ENCODE measurements at places on chromosomes 12 and 14. TPM values are rescaled to one million over a fixed set of nuclear protein-coding genes. Genes with fewer than 3 reads are reported as not detected.

The PROX2 gene
- total RNA-seq: 0.11 TPM

The TAS2R9 gene
- total RNA-seq: not detected

The MYF6 gene
- not detected for total RNA-seq

The BEST3 gene
- total RNA-seq: not detected

- no peak for DNase-seq
These were observed 3.2 kb upstream of the MEG3 start for GRCh38 chr14:100822532-100823296.

DNA sequence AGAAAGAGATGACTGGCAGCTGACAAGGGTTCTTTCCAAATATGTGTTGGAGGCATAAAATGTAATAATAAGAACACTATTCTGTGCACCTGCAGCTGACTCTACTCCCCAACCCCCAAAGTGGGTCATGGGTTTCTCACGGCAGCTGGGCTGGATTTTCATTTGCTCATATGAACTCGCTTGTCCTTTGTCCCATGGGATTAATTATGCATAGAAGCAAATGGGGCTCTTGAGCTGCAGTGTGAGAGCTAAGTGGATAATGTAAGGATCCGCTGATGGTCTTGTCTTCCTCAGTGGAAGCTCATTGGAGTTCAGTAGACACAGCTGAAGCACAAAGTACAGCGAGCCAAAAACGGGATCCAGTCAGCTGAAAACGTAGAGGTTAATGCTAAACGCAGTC lies 46.3 kb downstream of the TTC8 start:
- no peak for DNase-seq

GRCh38 chr12:96878704-96879103 lies 28.4 kb upstream of the NEDD1 start:
- DNase-seq: no peak

DNA sequence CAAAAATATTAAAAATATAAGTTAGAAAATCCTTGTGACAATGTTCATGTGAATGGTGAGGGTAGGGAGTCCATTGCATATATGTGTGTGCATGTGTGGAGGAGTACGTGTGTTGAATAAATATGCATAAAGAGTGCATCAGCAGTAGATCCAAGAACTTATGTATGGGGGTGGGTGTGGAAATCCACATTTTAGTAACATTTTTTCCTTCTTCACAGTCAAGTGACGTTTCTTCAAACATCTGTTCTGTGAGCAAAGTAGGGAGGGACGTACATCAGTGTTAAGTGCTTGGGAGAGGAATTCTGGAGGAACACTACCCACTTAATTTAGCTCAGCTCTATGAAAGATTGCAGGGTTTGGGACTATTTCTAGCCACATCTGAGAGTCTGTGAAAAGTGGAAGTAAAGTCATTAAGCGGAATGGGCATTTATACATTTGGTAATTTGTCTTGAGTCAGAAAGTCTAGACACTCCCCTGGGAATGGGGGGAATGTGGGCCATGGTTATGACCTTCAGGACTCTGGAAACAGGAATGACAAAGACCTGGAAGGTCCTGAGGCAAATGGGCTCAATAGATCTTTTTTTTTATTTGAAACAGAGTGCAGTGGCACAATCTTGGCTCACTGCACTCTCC lies 156.4 kb upstream of the PLXNC1 start:
- no peak for DNase-seq

DNA sequence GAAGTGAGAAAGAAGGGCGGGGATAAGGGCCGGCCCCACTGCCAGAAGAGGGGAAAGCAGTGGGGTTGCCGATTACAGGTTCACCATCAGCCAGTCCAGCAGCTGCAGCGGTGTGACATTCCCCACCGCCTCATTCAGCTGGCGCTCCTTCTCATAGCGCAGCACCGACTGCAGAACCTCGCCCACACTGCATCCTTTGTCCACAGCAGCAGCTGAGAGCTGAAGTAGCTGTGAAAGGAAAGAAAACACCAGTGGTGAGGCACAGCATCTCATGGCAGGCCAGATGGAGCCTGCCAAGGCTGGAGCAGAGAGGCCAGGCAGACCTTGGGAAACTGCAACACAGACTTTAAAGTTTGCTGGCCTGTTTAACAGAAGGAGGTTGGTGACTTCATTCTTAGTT lies 33.2 kb downstream of the AKAP3 start:
- no peak for DNase-seq

The APOF gene
- total RNA-seq: not detected

The TOMM20L gene
- not detected for total RNA-seq

GRCh38 chr14:102568115-102568614 lies 24.3 kb upstream of the RCOR1 start:
- peak; percentile 42 for DNase-seq

DNA sequence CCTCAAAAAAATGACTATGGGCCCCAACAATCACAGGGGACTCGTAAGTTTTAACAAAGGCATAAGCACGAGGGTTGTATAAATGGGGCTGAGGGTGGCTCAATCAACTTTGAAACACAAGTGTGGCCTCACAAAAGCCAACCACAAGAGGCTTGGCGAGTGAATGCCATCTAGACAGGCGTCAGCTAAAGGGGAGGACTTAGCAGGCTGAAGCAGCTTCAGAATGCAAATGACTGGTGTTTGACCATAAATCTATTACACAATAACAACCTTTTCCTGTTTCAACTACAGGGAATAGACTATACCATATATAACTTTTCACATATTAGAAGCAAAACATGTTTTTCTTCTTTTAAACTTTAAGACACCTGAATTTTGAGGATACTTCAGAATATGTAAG lies 777.9 kb downstream of the FSCB start:
- DNase-seq: no peak

DNA sequence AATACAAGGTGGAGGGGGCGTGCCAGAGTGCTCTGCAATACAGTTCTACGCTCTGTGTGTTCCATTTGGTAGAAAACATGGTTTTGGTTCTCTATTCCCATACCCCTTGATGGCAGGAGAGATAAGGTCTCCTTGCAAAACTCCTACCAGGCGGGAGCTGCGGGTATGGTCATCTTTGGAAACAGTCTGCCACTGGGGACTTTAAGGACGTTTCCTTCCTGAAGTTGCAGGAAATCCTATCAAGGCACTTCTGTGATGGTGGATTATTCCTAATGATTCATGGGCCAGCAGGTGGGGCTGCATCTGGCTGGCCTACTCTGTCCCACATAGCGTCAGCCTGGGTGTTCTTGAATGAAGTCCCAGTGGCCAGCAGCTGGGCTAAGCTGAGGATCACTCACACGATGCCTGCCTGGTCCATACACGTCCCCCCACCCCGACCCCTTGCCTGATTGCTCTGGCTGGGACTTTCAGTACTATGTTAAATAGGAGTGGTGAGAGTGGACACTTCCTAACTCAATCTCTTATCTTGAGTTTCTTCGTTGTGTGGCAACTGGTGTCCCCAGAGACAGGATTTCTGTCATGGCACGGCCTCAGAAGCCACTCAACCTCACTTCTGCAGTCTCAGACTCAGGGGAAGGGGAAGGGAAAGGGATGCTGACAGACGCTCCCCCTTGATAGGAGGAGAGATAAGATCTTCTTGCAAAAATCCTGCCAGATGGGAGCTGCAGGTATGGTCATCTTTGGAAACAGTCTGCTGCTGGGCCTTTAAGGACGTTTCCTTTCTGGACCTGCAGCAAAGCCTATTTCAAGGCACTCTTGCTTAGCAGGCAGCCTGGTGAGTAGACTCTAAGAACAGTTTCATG lies 61.0 kb upstream of the FKBP4 start:
- DNase-seq: no peak

DNA sequence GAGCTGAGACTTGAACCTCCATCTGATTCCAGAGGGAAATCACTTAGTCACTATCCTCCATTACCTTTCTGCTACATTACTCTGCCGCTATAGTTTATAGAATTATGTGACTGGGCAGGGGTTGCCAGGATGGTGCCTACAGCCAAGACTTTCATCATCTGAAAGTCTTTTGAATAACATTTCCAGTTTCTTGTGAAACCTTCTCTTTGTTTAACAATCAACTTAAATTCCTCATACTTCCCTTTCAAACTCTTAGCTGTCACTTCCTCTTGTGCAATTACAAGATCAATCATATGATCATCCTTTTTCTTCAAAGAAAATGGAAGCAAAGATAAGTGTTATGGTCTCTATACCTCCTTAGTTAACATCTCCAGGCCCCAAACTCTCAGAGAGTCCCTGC lies 25.4 kb upstream of the PELI2 start:
- DNase-seq: no peak

DNA sequence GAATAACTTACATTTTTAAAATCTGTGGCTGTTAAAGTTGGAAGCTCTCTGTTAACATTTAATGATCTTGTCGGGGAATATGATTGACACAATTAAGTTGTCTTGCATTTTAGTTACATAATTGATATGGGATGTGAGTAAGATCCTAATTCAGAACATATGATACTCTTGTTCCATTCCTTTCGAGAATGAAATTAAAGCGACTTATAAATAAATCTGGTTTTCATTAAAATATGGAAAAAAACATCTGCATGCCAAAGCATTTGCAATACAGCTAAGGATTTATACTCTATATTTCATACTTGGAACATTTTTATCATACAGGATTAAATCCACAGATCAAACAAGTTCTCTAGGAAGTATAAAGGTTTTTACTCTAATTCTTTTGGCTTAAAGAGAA lies 52.0 kb downstream of the SLC38A6 start:
- no peak for DNase-seq

- no peak for DNase-seq
These were observed 272.4 kb downstream of the ALX1 start for GRCh38 chr12:85552461-85552860.

DNA sequence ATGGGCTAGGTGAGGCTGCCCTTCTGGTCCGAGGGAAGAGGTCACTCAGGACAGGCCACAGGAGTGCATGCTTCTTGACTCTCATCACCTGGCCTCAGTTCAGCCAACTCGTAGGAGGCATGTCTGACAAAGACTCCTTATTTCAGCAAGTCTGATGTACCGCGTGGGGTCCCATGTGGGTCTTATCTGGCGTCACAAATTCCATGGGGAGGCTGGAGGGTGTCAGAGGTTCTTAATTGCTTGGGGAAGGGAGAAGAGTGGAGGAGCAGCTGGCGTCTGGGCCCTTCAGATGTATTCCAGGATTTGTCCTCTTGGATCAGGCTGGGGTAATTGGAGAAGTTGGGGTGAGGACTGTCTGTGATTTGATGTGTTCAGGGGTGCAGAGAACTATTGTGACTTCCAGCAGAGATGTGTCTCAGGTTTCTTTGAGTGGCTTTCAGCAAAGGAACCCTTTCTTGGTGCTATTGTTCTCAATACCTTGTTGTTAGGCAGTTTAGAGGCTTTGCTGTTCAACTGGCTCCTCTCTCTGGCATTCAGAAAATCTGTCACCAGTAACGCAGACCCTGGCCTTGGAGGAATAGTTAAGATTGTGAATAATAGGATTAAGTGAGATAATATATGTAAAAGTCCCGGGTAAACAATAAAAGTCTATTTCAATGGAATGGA lies 60.1 kb downstream of the SUSD6 start:
- no peak for DNase-seq

The MOAP1 gene
- total RNA-seq: 11.7 TPM

DNA sequence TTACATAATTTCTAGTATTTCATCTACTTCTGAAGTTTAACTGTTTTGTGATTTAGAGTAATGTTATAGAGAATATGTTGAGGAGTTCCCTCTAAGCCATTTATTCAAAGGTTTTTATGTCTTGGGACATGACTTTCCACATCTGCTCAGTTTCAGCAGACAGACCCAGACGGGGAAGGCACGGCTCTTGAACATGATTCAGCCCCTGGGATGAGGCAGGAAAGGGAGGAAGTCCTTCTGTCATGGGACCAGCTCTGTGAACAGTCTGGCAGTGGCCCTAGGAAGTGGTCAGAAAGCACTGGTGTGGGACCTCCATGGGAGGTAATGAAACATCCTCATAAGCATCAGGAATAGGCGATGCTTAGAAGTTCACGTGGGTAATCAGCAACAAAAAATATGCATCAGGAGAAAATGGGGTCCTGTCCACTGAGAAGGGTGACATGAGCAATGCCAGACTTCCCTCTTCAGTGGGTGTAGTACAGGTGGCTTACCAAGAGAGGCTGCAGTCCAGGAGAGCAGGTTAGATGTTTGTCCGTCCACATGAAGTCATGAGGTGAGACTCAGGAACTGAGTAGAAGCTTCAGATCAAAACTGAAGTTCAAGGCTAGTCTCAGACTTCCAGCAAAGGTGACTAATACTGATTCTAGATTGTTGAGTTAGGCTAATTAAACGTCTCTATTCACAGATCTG lies 248.5 kb downstream of the IPO8 start:
- no peak for DNase-seq

GRCh38 chr12:76704693-76705092 lies 59.2 kb upstream of the ZDHHC17 start:
- DNase-seq: no peak
